ENCODE measurements at places on chromosomes 7 and 10.

DNA sequence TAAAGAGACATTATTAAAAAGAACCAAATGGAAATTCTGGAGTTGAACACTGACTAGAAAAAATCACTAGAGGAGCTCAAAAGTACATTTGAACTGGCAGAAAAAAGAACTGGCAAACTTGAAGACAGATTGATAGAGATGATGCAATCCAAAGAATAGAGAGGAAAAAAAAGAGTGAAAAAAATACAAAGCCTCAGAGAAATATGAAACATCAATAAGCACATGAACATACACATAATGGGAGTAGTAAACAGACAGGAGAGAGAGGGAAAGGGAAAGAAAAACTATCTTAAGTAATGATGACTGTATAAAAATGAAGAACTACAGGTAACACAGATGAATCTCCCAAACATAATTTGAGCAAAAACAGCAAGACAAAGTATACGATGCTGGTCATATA is 61.1 kb downstream of the CNOT4 start:
- DNase-seq, result peak; percentile 11

DNA sequence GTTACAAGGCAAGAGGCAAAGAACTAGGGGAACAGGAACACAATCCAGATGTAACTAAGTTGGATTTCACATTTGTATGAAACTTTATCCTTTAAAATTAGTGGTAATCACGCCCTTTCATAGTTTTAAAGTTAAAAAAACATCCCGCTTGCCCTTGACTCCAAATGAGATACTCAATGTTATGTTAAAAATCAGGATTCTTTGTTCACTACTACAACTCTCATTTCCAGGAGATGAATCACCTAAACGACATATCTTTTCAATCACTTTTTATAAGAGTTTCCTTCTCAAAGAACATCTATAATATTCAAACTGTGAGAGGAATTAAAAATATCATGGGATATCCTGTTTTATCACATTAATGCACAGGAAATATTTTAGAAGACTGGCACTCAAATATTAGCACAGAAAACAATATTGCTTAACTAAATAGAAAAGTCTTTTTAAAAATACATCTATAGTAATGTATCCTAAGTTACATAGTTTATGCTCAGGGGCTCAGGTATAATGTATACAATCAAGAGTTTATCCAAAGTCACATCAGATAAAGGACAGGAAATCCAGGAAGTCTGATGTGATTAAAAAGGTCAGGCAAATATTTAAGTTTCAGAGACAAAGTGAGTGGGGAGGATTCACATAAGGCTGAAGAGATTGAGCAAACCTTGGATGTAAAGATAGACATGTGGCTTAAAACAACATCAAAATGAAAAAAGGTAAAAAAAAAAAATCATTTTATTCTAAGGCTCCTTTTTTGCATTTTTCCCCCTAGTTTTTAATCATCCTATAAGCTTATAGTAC is 41.9 kb downstream of the CADPS2 start:
- no peak for DNase-seq

- no peak for DNase-seq
These were observed 74.6 kb upstream of the GDF10 start for GRCh38 chr10:47225219-47225927.

GRCh38 chr10:6593241-6593671 is 13.2 kb upstream of the PRKCQ start:
- no peak for DNase-seq

GRCh38 chr7:85175217-85175616 is 11.6 kb downstream of the SEMA3D start:
- DNase-seq, result peak; percentile 84

Data from AG10803 (cell line).